DMS79 treated with DMSO at 0.1 percent for 48 hours (cell line): ENCODE measurements at places on chromosomes 6 and 20.

GRCh38 chr20:44576297-44576696 lies 6.1 kb upstream of the PKIG start:
- DNase-seq, result no peak

DNA sequence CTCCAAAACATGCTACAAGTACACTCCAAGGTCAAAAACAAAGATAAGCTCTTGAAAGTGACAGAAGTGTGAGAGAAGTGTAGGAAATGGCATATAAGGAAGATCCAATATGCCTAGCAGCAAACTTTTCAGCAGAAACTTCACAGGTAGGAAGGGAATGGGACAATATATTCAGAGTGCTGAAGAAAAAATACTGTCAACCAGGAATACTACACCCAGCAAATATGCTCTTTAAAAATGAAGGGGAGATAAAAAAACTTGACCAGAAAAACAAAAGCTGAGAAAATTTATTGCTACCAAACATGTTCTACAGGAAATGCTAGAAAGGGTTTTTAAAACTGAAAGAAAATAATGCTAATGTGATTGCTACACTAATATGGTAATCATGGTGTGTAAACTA lies 46.2 kb downstream of the THBS2 start:
- DNase-seq, result no peak

DNA sequence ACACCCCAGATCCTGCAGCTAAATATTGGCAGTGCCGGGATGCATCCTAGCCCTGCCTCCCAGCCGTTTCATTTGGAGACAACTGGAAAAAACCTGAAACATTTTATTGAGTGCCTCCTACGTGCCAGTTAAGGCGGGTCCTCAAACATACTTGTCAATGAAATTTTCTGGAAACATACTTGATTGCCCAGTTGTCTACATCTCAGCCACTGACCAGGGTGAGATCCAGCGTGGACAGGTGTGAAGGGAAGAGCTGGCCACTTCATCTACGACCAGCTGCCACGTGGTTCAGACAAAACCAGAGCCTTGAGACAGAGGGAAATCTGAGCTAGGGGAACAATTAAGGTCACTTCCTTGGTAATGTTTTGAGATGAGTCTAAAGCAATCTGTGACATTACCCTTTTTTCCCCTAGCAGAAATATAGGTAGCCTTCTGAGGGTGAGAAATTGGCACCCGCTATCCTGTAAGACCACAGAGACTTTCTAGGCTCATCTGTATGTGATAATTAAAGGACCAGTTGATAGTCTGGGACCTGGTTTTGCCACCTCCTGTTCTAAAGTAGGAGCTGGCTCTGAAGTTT lies 116.3 kb upstream of the MTHFD1L start:
- no peak for DNase-seq

DNA sequence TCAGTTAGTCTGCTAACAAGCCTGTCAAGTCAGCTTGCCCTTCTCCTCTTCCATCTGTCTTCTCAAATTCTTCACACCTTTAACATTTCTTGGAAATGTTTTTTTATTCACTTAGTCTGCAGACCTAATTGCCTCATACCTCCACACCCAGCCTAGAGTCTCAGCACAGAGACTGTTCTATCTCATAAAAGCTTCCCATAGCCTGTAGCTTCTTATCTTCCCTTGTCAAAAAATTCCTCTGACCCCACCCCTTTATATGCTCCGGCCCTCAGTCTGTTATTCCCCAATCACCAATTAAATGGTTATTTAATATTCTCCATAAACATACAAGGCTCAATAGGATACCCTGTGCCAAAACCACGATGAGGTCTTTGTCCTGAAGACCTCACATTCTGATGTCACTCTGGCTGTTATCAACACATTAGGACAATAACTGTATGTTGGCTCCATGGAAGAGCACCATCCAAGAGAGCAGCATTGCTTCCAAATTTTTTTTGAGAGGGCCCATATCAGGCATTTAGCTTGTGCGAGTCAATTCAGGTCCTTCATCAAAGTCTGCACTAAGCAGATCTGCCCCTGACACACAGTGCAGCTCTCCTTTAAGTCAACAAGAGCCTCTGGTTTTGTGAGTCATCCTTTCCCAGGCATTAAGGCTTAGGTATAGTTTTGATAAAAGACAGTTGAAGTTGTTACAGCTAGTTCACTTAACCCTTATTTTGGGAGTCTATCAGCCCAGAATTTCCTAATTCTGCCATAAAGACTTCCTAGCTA lies 83.2 kb upstream of the TBX18 start:
- DNase-seq, result no peak

DNA sequence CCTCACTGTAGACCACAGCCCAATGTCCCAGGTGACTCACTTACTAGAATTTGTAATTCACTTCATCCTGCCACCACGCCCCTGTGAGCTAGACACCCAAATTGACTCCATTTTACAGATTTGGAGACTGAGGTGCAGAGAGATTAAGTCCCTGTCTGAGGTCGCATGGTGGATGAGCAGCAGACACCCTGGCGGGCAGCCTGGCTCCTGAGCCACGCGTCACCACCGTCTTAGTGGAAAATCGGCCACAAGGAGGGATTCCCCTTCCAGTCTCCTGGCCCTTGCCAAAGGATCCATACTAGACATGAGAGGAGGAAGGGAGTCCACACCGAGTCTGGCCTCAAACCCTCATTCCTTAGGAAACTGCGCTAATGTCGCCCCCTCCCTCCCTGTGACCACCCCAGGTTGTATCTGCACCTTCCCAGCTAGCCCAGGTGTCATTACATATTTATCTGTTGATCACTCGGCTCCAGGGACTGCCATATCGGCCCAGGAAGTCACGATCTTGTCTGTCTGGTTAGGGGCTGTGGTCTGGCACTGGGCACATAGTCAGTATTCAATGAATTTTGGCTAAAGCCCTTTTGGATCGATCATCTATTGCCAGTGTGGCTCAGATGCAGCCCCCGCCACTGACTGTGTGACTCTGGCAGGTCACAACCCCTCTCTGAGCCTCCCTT lies 25.7 kb upstream of the PTGIS start:
- no peak for DNase-seq

DNA sequence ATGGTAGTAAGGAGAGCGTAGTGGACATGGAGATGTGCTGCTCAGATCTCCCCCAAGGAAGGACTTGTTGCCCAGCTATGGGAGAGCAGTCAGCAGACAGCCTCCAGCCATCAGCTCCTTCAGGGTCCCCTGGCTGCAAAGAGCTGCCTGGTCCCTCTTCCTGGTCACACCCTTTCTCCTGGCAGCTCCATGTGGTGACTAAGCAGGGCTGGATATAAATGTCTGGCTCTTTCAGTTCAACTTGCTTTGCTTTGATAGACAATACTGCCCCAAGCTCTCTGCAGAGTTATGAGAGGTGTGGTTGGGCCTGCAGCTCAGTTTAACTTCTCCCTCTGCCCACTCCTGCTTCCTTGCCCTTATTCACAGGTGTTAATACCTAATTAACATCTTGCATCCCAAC lies 64.1 kb upstream of the DDR1 start:
- no peak for DNase-seq

DNA sequence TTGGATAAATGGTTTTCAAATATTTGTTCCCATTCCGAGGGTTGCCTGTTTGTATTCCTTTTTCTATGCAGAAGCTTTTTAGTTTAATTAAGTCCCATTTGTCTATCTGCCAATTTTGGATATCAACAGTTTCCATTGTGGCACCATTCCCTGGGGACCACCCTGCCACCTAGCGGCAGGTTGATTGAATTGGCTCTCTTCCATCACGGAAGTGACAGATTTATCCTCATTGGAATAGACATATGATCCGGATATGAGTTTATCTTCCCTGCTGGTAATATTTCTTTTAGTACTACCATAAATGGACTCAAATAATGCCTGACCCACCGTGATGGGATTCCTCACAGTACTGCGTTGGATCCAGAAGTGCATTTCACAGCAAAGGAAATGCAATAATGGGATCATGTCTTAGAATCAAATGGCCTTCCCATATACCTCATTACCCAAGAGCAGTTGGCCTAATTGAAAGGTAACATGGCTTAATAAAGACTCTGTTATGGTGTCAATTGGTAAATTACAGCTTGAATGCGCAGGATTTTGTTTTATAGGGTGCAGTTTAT lies 327.0 kb downstream of the BMP2 start:
- DNase-seq, result no peak

DNA sequence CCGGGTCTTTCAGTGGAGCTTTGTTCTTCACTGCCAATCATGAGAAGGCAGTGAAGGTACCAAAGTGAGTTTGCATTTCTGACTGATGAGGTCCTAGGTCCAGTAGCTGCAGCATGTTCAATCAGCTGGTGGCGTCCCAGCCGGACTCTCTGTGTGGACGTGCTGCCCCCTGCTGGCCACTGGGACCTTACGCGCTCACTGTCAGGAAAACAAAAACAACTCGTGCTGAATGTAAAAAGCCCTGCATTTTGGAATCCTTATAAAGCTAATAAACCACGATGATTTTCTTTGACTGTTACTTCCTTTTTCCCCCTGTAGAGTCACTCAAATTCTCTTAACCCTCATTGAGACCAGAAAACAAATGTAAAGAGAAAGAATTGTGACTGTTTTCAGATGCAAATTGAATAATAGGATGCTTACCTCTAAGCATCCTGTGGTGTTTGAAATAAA lies 4.9 kb upstream of the CD24 start:
- DNase-seq, result peak; percentile 72

GRCh38 chr6:144543006-144543871 lies 258.1 kb downstream of the UTRN start:
- no peak for DNase-seq

- no peak for DNase-seq
Measured at GRCh38 chr20:61205769-61206168, 46.3 kb upstream of the CDH4 start.

DNA sequence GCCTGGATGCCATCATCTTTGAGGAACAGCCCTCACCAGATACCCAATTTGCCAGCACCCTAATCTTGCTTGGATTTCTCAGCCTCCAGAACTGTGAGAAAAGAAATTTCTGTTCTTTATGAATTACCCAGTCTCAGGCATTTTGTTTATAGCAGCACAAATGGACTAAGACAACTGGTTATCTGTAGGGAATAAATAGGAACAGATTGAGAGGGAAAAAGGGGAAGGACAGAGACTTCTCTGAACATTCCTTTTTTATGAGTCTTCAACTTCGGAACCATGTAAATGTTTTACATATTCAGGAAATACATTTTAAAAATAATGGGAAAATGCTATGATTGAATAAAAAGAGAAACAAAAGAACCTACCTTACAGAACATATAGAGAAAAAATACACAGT lies 20.9 kb downstream of the KCTD20 start:
- no peak for DNase-seq

DNA sequence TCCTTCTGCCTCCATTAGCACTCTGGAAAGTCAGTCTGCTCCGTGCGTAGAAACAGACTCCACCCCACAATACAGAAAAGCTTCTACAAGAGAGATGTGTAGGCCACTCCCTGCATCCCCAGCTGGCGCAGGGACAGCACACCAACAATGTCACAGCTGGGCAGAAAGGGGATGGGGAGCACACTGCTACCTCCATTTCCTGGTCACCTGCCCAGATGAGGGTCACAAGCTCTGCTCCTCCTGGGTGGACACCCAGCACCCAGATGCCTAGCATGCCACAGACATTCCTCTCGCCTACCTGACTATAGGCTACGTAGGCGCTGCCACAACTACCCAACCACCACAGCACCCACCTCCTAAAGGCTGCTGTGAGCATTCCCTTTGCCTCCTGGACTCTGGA lies 12.2 kb downstream of the BEND3 start:
- DNase-seq, result no peak

DNA sequence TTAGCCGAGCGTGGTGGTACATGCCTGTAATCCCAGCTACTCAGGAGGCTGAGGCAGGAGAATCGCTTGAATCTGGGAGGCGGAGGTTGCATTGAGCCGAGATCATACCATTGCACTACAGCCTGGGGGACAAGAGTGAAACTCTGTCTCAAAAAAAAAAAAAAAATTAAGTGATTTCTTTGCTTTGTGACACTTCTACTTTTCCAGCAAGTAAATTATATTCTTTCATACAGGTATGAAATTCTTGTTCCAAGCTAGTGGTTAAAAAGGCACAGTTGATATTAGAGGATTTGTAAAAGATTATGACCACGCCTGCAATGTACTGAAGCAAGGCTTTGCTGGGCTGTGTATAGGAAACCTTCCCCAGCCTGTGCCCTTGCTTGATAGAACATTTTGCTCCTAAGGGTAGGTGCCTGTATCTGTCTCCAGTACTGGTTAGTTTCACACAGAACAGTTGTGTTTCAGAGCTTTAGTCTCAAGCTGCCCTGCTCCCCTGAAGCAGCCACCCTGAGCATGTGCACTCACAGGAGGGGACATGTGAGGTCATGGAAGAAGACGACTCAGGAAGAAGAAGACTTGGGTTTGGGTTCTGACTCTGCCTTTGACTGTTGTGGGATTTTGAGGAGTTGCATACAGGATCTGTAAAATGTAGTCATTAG lies 10.2 kb downstream of the PTPN1 start:
- DNase-seq, result no peak

DNA sequence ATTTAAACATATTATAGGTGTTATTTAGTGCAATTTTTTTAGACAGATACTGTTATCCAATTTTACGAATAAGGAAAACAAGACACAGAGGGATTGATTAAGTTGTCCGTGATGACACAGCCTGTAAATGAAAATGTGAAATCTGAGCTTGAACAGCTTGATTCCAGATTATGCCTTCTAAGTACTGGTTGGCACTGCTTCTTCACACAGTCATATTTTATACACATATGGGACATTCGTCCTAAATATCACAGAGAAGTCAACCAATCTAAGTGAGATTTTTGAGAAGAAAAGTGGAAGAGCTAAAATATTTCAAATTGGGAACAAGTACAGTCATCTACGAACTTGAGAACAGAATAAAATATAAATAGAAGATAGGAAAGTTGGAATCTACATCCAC lies 756.3 kb downstream of the BCKDHB start:
- DNase-seq, result no peak

GRCh38 chr6:70325009-70325408 lies 22.1 kb upstream of the COL9A1 start:
- no peak for DNase-seq

GRCh38 chr20:45318386-45318939 lies 10.4 kb upstream of the MATN4 start:
- no peak for DNase-seq

DNA sequence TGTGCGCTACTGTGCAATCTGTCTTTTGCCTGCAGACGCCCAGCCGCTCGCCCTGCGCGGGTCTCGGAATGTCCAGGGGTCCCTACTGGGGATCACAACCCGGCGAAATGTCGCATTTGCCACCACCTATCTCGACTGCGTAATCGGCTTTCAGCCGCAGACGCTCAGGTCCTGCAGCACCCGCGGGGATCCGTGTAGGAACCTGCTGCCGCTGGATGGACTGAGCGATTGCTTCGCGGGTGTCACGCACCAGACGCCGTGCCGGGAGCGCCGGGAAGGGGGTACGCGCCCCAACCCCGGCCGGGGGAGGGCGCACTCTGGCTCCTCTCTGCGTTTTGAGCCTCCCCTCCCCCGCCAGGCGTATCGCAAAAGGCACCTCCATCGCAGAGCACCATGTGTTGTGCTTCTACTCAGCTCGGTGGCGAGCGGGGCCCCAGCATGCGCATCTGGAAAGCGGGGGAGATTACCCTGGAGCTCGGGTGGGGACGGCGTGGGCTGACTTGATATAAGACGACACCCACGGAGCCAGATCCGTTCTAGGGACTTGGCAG lies 747 bp upstream of the PTPRA start:
- DNase-seq, result peak; percentile 31
